ENCODE measurements at places on chromosomes 16 and 17.

GRCh38 chr17:78986649-78987328 is 7.1 kb upstream of the LGALS3BP start:
- no peak for DNase-seq

DNA sequence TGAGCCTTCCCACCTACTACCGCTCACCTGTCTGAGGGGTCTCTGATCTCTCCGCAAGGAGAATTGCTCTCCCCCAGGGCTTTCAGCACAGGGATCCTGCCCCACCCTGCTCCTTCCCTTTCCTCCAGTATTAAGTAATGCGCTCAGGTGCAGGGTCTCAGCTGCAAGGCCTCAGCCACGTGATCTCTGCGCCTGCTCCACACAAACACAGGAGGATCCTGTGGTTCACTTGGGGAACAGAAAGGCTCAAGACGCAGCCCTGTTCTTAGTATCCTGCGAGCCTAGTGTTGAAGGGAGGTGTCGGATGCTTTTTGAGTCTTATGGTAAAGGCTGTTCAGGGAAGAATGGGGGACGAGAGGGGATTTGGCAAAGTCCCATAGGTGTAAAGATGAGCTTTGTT is 41.6 kb upstream of the GCSH start:
- DNase-seq, result no peak

DNA sequence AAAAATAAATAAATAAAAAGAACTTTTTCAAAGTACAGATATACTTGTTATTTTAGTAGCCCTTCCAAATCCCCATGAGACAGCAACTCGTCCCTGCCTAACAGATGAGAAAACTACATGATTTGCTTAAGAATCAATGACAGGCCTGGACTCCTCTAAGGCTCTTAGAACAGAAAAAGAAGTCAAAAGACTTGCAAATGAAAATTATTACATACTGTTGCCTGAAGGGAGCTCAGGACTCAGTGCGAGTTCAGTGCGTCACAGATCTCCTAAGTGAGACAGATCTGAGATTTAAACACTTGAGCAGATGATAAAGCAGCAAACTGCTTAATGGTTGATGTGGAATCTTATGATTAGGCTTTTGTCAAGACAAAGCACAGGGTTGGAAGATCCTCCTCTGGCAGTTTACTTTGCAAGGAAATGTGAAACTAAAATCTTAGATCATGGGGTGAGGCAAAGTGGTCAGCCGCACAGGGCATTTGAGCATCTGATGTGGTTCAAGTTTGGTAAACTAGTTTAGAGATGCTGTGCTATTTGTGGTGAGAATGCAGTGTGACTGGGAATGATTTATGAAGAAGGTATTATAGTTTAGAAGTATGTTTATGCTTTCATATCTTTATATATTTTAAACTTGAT is 138.1 kb downstream of the TRIM37 start:
- peak; percentile 23 for DNase-seq

GRCh38 chr17:36647636-36648035 is 46.3 kb downstream of the MRM1 start:
- DNase-seq, result no peak

- DNase-seq, result no peak
Observed at GRCh38 chr17:82244413-82245133, 15.7 kb downstream of the SLC16A3 start.

DNA sequence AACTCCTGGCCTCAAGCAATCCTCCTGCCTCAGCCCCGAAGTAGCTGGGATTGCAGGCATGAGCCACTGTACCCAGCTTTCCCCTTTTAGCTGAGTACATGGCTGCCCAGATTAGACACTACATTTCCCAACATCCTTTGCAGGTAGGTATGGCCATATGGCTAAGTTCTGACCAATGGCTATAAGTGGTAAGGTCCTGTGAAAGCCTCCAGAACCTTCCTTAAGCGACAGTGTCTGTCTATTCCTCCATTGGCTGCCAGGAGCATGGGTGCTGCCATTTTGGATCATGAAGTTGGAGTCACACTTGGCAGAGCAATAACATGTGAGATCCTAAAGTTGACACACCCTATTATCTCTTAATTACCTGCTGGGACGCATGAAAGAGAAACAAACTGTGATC is 24.4 kb upstream of the CRHR1 start:
- no peak for DNase-seq

GRCh38 chr17:57071991-57072944 is 12.8 kb upstream of the AKAP1 start:
- DNase-seq, result no peak

DNA sequence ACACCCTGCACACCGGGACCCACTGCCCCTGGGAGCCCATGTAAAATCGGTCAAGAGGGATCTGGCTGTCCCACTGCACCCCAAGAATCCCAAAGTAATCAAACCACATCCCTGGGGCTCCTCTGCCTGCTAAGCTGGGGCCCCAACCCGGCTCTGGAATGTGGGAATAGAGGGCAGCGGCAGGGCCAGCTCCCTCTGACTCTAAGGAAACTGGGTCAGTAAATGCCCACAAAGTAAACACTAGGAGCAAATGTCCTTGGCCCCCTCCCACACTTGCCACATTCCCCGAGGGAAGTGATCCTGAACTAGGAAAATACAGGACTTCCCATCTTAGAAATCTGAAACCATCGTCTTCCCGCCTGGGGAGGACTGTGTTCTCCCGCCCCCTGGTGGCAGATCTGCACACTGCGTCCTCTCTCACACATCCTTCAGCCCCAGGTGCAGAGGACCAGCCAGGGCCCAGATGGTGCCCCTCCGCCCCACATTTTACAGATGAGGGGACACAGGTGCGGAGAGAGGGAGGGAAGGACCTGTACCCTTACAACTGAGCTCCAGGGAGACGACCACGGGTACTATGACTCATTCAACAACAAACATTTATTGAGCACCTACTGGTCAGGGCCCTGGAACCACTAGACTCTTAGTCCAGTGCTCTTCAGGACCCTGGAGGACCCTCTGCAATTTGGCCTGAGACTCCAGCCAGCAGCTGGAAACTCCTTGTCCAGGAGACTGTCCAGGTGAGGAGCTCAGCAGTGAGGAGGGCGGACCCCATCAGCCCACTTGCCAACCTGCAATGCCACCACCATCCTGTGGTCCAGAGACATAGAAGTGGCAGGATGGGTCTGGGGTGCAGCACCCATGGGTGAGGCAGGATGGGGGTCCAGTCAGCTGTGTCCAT is 10.1 kb downstream of the P3H4 start:
- peak; percentile 52 for DNase-seq

- DNase-seq, result no peak
Observed at GRCh38 chr17:37828651-37829124, 83.8 kb upstream of the HNF1B start.

- no peak for DNase-seq
Observed at GRCh38 chr16:68355447-68356248, 44.8 kb downstream of the PRMT7 start.

- no peak for DNase-seq
Observed at GRCh38 chr16:58329135-58329534, 34.3 kb upstream of the PRSS54 start.

- no peak for DNase-seq
Observed at GRCh38 chr17:20314834-20315233, 152.5 kb downstream of the LGALS9B start.

GRCh38 chr16:11169641-11170040 is 86.4 kb downstream of the SOCS1 start:
- DNase-seq, result no peak

GRCh38 chr16:30112197-30113030 is 923 bp downstream of the GDPD3 start:
- peak; percentile 21 for DNase-seq

DNA sequence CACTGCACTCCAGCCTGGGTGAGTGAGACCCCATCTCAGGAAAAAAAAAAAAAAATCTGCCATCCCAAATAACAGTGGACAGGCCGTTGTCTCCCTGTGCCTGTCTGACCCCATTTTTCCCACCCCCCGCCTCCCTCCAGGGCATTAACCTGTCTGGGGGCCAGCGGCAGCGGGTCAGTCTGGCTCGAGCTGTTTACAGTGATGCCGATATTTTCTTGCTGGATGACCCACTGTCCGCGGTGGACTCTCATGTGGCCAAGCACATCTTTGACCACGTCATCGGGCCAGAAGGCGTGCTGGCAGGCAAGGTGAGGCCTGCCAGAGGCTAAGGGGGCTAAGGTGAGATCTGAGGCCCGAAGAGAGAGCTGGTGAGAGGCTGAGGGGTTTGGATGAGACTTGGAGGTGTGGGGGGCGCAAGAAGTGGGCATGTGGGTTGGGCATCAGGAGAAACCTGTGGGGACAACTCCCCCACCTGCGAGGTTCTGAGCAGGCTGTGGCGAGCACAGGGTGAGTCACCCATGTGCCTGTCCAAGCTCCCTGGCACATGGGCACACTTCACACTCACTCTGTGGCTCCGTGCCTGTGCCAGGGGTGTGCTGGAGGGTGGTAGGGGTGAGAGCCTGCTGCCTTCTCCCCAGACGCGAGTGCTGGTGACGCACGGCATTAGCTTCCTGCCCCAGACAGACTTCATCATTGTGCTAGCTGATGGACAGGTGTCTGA is 34.7 kb downstream of the ANKRD40 start:
- no peak for DNase-seq

DNA sequence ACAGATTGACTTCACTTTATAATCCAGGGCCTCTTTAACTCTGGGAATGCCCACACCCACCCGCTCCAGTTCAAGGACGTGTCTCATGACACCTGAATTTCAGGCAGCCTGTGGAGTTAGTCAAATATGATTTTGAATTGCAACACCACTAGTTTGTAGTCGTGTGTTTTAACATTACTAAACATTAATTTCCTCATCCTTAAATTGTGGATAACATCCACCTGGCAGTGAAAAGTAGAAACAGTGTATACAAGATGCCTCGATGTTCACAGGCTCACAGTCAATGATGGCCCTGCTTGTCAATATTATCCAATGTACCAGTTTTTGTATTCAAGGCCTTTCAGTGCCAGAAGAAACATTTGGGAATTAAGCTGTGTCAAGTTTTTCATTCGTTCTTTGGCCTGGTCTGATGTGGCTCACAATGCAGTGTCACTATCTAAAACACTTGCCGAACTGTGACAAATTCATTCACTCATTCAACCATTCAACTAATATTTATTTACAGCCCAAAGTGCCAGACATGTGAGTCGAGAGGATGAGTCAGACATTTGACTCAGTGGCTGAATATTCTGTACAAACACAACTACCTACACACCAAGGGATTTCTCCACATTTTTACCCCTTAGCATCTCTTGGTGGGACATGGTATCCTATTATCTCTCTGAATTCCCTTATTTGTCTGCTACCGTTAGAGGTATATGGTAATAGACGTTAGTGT is 1.4 kb downstream of the MEIOB start:
- DNase-seq, result no peak

DNA sequence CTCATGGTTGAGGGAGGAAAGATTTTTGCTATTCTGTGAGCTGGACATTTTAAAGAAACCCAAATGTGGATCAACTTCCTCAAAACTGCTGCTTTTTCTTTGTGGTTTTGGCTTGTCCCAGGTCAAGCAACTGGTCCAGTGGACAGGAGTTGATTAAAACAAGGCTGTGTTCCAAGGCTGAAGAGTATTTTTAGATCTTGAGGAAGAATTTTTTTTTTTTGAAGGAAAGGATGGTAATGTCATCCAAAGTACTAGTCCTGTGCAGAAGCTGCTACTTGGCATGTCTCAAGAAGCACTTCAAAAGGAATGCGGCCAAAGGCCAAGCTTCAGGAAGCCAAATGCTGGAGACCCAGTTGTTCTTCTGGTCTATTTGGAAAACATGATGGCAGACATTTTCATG is 8.0 kb upstream of the MYH2 start:
- DNase-seq, result no peak

GRCh38 chr17:82444284-82444893 is 6.2 kb downstream of the CYBC1 start:
- DNase-seq, result no peak

DNA sequence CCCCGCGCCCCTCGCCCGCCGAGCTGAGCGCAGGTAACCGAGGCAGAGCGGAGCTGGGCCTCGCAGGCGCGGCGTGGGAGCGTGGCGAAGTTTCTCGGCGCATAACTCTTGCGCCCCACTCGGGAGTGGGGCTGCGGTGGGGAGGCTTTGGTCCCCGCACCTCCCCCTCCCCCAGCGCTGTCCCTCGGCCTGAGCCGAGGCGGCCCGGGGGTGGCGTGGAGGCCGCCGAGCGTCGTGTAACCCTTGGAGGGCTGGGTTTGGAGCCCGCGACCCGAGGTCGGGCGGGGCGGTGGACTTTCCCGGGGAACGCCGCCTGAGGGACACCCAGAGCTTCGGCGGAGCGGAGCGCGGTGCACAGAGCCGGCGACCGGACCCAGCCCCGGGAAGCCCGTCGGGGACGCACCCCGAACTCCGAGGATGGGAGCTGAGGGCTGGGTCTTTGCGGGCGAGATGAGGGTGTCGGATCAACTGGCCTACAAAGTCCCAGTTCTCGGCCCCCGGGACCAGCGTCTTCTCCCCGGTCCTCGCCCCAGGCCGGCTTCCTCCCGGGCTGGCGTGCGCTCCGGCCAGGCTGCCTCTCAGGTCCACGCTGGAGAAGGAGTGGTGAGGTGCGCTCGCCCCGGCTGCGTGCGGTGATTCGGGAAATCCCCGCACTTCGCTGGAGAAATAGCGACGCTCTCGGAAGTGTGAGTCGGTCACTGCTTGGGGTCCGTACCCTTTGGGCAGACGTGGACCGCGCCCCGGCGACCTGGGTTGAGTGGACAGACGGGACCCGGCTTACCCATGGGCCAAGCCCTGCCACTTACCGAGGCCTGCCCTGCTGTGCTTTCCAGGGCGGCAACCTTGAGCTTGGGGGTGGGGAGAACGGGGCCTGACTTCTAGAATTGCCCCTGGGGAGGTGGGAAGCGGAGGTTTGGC is 168.4 kb downstream of the RAB11FIP4 start:
- no peak for DNase-seq

- no peak for DNase-seq
Observed at GRCh38 chr16:20822521-20823325, 16.4 kb downstream of the REXO5 start.

DNA sequence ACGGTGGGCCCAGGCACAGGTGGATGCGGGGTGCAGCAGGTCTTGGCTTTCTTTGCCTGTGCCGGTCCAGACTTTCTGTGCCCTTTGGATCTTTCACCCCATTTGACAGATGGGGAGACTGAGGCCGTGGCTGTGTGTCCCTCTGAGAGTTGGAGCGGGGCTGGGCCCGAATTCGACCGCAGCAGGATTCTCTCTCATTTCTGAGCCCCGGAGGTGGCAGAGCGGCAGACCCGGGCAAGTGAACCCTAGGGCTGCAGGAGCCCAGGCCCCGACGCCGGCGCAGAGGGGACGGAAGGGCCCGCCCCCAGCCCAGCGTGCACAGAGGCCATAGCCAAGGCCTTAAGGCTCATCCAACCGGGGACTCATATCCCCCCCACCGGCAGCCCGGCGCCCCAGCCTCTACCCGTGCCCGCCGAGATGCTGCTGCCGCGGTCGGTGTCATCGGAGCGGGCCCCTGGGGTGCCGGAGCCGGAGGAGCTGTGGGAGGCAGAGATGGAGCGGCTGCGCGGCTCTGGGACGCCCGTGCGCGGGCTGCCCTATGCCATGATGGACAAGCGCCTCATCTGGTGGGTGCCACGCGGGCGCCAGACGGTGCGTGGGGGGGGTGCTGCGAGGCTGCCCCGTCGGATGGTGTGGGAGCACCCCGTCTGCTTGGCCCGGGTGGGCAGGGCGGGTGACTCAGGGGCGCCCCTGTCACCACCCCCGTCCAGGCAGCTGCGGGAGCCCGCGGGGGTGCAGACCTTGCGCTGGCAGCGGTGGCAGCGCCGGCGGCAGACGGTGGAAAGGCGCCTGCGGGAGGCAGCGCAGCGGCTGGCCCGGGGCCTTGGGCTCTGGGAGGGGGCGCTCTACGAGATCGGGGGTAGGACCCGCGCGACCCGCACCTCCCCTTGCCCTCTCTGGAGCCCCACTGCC is 857 bp downstream of the TMC8 start:
- no peak for DNase-seq
